ENCODE measurements at places on chromosomes 2 and 18. TPM values are rescaled to one million over a fixed set of nuclear protein-coding genes. Genes with fewer than 3 reads are reported as not detected.

GRCh38 chr2:959457-959856 lies 8.8 kb downstream of the SNTG2 start:
- no peak for DNase-seq

DNA sequence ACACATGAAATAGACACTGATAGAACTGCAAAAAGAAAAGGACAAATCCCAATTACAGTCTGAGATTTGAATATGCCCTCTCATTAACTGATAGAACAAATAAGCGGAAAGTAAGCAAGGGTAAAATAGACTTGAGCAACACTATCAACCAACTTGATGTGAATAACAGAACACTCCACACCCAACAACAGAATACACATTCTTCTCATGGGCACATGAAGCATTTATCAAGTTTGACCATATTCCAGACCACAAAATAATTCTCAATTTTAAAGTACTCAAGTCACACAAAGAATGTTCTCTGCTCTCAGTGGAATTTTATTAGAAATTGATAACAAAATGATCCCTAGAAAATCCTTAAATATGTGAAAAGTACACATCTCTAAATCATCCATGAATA lies 19.0 kb downstream of the ETAA1 start:
- no peak for DNase-seq

DNA sequence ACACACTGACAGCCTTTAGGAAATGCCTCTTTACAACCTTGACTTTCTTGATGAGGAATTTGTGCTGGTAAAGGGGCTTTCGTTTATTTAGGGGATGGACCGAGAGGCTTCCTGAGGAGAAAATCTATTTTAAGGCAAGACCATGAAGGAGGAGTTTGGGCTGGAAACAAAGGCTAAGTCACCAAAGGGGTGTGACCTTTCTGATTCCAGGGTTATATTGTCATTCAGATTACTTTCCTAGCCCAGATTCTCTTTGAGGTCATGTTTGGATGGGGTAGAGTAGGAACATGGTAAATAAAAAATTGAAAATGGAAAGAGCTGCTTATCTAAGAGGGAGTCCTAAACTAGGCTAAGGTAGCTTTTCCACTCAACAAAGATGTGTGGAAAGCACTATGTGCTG lies 77.1 kb upstream of the UGP2 start:
- no peak for DNase-seq

The CD8A gene
- total RNA-seq, result 0.81 TPM

Data from left lobe of liver (tissue), 2 donors.